Cardiac septum (tissue), 1 donor: ENCODE measurements at places on chromosomes 4 and X. TPM values are rescaled to one million over a fixed set of nuclear protein-coding genes. Genes with fewer than 3 reads are reported as not detected.

SLC16A2 gene
- 8.2 TPM for total RNA-seq

TEX13D gene
- total RNA-seq = not detected

CLCN4 gene
- total RNA-seq = 23.4 TPM

MID1 gene
- 35.7 TPM for total RNA-seq

TRPC3 gene
- total RNA-seq = 0.65 TPM

MUC7 gene
- total RNA-seq = not detected

HPSE gene
- 0.97 TPM for total RNA-seq

CNKSR2 gene
- 1.00 TPM for total RNA-seq

SMIM43 gene
- total RNA-seq = 0.27 TPM

IGFBP7 gene
- 739 TPM for total RNA-seq

ADAMTS3 gene
- total RNA-seq = 0.75 TPM

NXF2B gene
- not detected for total RNA-seq

C4orf50 gene
- total RNA-seq = 0.03 TPM

PDE5A gene
- 20.0 TPM for total RNA-seq

TMEM47 gene
- total RNA-seq = 32.1 TPM

TMEM35A gene
- 0.11 TPM for total RNA-seq

VSIG1 gene
- not detected for total RNA-seq

FGG gene
- total RNA-seq = not detected

CXCR3 gene
- 0.13 TPM for total RNA-seq

VCX3A gene
- total RNA-seq = not detected

LRIT3 gene
- total RNA-seq = not detected

CENPVL3 gene
- not detected for total RNA-seq

PABPC1L2B gene
- not detected for total RNA-seq

STATH gene
- total RNA-seq = not detected

POU4F2 gene
- total RNA-seq = not detected

PLXNB3 gene
- 7.6 TPM for total RNA-seq

RAB41 gene
- not detected for total RNA-seq

RAP2C gene
- 19.1 TPM for total RNA-seq

MAGEA6 gene
- total RNA-seq = not detected

DKC1 gene
- total RNA-seq = 22.4 TPM

MAGEA12 gene
- total RNA-seq = not detected

EGFL6 gene
- 0.24 TPM for total RNA-seq

GLRA2 gene
- total RNA-seq = not detected

PLK4 gene
- 0.75 TPM for total RNA-seq

CXCL8 gene
- 1.2 TPM for total RNA-seq

CT83 gene
- not detected for total RNA-seq

RTL5 gene
- 6.3 TPM for total RNA-seq

BEX3 gene
- 80.2 TPM for total RNA-seq

LEF1 gene
- 4.5 TPM for total RNA-seq

UGT2B10 gene
- not detected for total RNA-seq

F8A2 gene
- total RNA-seq = not detected

FANCB gene
- 0.46 TPM for total RNA-seq

CSAG1 gene
- total RNA-seq = not detected

XAGE3 gene
- not detected for total RNA-seq
